Left lung (tissue), 14 donors: ENCODE measurements at places on chromosomes 6 and 20.
A peak's percentile ranks its signal among the peaks of the same experiment; 100 is the strongest.

DNA sequence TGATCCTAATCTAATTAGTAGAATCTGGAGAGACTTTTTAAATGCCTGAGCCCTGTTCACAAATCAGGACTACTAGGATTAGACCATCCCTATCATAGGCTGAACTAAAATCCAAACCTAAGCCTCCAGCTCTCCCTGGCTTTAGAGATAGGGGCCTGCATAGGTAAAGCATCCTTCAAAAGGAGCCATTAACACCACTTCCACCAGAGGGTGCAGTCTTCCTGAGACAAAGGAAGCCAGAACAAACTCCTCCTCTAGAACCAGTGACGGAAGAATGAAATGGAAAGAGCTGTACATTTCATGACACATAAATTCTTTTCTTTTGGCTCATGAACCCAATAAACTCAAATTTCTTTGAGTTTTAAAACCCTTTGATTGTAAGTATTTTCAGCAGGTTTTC lies 291.2 kb upstream of the ADGRB3 start:
- DNase-seq = no peak

DNA sequence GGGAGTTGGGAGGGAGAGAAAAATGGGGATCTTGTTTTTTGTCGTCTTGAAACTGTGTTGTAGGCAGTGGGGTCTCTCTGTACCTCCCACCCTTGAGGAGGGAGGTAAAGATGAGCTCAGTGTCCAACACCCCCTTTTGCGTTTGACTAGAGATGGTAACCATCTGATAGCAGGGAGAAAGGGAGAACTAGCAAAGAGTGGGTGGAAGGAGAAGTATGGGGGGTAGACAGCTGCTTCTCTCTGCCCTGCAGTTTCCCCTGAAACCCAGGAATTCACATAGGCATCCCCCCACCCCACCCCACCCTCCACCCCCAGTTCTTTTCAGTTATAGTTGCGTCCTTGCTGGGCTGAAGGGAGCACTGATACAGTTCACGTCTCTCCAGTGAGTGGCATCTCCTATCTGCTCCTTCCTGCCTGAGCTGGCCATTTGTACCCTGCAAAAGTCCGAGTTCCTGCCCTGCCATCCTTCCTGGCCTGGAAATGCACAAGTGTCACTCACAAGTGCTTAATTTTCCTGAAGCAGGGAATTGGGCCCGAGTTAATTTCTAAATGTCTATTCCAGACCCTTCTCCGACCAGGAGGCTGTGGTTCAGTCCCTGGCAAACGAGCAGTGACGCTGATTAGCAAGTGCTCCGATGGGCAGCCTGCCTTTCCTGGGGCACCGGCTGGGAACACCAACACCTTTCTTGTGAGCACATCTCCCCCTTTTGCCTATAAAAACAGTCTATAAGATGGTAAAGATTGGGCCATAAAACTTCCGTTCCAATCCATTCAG lies 1.5 kb downstream of the SIRPA start:
- no peak for DNase-seq

DNA sequence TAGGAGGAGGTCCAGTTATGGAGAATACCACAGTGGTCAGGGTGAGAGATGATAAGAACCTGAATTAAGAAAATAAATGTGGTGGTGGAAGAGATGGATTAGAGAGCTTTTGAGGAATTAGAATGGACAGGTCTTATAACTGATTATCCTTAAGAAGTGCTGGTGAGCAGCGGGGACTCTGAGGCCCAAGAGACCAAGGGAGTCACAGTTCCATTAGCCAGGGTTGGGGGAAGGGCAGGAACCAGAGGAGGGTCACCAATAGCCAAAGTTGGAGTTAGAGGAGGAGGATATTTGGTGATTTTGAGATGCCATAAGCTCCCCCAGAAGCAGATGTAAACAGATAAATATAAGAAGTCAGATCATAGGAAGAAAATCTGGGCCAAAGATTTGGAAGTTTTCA lies 87.1 kb upstream of the PAK5 start:
- DNase-seq = no peak

DNA sequence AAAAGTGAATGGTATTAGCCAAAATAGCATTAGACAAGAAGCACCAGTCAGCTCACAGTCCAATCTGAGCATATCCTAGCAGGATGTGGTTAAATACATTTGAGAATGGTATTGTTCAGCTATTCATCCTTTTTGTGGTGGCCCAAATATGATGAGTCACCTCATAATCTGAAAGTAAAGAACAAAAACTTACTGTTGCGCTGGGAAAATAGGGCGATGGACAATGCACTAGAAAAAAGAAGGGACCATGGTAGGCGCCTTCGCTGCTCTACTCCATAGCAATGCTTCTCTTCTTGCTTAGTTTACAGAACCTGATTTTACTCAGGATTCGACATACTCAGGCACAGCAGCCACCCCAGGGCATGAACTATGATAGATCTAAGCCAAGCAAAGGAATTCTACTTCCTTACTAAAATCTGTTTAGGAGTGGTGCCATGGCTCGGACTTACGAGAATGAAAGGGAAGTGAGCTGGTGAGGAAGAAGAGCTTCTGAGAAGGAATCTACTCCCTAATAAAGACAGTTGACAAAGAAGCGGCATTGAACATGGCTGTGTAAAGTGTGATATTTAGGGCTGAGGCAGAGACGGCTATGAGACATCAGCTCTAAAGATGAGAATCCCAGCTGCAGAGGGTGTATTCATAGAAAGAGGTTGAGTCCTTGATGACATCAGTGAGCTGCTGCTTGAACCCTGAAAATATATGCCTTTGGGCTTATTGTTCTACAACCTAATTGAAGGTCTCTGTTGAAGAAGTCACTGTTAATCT lies 16.6 kb upstream of the FBXO9 start:
- DNase-seq = no peak

DNA sequence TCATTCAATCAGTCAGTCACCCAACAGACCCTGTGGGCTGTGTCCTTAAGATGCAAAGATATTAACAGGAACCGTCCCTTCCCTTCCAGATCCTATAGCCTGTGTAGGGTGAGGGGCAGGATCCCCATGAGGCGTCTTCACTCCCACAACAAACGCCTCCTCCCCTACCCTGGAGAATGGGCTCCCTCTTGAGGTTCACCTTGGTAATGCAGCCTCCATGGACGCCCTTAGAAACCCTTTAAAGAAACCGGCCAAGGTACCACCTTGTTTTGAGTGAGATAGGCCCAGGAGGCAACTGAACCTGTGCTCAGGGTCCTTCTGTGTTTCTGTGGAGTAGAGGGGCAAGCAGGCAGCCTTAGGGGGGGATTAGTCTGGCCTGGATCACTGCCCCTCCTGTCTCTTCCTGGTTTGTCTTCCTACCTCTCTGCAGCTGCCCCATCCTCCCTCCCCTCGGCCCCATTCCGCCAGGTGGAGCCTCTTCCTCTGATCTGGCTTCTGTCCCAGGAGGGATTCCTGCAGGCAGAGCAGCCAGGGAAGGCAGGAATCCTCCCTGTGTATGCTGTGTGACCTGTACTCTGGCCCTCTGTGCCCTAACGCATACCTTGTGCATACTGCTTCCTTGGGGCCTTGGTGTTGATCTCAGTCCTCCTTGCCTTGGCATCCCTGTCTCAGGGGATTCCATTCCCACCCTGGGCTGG lies 6.6 kb upstream of the GUCA1A start:
- DNase-seq = peak; percentile 46
